Natural killer cell (primary cell): ENCODE measurements at places on chromosomes 1 and 21.

DNA sequence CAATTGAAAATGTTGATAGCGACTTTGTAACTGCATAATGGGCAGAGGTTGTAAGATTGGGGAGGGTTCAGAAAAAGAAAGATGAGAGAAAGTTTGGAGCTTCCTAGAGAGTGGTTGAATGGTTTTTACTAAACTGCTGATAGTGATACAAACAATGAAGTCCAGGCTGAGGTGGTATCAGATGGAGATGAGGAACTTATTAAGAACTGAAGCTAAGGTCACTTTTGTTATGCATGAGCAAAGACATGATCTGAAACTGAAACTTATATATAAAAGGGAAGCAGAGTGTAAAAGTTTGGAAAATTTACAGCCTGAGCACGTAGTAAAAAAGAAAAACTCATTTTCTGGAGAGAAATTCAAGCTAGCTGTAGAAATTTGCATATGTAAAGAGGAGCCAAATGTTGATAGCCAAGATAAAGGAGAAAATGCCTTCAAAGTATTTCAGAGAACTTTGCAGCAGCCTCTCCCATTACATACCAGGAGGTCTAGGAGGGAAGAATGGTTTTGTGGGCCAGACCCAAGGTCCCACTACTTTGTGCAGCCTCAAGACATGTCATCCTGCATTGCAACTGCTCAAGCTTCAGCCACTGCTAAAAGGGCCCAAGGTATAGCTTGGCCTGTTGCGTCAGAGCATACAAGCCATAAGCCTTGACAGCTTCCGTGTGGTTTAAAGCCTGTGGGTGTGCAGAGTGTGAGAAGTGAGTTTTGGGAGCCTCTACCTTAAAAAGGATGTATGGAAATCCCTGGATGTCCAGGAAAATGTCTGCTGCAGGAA lies 843.9 kb downstream of the AMY1C start:
- DNase-seq, result no peak

DNA sequence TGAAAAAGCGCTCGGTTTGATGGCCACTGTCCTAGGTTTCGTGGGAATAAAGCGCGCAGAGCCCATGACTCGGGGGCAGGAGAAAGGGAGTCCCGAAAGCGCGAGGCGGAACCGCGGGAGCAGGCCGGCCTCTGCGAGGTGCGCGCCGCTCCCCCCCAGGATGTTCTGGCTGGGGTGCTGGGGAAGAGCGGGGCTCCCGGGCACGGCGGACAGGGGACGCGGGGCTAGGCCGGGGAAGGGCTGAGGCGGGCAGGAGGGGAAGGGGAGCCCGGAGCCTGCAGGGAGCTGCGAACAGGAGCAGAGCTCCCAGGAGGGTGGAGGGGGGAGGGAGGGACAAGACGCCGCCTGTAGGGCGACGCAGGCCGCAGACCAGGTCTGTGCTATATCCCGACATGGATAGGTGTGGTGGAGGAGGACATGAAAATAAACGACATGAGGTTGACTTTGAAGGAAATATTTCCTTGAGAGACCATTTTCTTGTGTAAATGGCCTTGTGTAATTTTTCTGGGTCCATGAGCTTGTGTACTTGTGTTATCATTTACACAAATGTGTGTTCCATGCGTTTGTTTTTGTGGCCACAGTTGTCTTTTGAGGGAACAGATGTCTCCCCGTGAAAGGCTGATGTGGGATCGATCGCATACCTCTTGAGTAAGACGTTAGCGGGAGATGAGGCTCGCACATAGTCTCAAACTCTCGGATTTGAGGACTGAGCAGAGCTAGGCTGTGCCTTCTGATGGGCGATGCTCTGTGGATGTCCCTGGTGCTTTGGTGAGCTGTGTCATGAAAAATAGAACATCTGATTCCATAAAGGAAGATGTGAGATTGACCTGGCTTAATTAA lies 1.3 kb downstream of the PCNT start:
- DNase-seq, result peak; percentile 27

GRCh38 chr1:183632114-183632513 lies 3.5 kb downstream of the ARPC5 start:
- DNase-seq, result no peak

- no peak for DNase-seq
These were observed 205.8 kb upstream of the PLXNA2 start for GRCh38 chr1:208449951-208450350.

GRCh38 chr1:53183095-53183990 lies 13.3 kb upstream of the CPT2 start:
- DNase-seq, result no peak

DNA sequence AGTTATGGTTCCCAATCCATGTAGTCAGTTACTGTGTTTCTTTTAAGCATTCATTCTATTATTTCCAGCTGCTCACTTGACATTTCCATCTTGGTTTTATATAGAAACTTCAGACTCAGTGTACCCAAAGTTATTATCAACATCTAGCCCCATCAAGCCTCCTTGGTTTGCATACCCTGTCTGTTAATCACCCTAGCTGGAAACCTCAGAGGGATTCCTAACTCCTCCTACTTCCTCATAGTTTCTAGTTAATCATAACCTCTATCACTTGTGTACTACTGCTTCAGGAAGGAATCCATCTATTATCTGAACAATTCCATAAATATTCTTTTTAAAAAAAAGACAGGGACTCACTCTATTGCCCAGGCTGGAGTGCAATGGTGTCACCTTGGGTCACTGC lies 293.3 kb downstream of the SDCCAG8 start:
- no peak for DNase-seq

DNA sequence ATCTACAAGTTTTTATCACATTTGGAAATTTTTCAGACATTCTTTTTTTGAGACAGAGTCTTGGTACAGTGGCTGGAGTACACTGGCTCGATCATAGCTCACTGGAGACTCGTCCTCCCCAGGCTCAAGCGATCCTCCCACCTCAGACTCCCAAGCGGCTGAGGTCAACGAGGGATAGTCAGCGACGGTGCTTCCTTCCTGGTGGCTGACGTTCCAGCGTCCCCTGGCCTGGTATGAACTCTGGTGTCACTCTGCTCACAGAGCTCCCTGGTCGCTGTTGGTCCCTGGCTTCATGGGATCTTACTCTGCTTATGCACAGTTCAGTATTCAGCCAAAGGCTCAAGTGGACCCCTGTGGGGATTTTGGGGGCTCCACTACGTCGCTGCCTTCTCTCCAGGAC lies 3.5 kb upstream of the ARHGEF16 start:
- no peak for DNase-seq

GRCh38 chr1:11934302-11935056 lies at the start of gene PLOD1:
Gene PLOD1, plus strand, starts transcription at chr1:11934717. Its CDS starts 63 bp downstream, at chr1:11934780.
- DNase-seq, result peak; percentile 90

DNA sequence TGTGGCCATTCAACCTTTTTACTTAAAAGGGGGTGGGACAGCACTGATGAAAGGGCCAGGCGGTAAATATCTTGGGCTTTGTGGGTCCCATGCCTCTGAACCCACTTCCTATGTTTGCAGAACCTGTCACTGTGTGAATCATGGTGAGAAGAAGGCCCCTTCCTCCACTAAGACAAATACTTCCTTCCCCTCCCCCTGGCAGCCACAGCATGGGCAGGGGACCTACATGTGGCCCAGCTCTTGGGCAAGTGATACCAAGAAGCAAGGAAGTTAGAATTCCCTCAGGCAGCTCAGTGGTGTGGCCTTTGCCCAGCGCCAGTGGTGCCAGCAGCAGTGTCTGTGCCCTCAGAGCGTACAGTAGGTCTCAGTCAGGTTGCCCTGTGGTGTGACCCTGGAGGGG lies 168.6 kb downstream of the TRIM33 start:
- DNase-seq, result peak; percentile 74

DNA sequence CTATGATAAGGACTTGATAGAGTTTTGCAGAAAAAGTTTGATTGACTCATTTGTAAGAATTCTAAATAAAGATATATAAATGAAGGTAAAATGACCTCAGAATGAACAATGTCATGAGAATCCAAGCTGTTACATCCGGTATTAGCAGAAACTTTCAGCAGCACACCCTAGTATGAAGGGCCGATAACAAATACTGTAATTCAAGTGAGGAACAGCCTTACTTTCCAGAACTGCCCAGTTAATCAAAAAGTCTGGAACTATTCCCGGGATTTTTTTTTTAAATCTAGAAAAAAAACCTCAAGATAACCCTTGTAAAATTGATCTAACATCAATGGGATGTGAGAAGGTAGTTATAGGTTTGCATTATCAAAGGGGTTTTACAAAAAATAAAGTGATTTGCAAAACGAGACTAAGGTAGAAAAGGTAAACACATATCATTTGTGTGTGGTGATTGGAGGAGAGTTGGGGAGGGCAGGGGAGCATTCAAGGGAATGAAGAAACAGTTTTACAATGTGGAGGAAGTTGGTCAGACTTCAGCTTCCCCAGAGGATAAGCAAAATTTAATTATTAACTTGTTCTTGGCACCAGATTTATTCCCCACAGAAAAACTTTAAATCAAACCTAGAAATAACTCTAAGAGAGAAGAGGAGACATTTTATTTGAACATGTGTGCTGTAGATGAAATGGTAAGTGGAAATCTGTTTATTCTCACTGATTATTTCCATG lies 75.9 kb upstream of the VCAM1 start:
- DNase-seq, result no peak

- DNase-seq, result no peak
These were observed 234.7 kb downstream of the CACNA1E start for GRCh38 chr1:181718034-181718433.

GRCh38 chr1:8746554-8746953 lies 70.9 kb downstream of the RERE start:
- no peak for DNase-seq

DNA sequence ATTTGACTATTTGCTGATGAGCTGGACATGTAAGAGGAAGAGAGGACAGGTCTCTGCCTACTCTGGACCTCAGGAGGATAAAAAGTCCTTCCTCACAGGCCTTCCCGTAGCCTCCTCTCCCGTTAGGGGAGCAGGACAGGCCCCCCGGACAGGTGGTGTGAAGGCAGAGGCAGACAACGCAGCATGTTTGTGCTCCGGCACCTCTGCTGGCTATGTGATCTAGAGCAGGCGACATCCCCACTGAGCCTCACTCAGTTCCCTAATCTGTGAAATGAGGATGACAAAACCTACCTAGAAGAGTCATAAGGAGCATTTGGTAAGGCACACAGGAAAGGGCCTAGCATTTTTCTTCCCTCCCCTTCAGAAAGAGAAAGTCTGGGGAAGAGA lies 34.8 kb downstream of the KIAA1614 start:
- DNase-seq, result no peak

- peak; percentile 88 for DNase-seq
These were observed 42.4 kb downstream of the CTNNBIP1 start for GRCh38 chr1:9867408-9868243.

DNA sequence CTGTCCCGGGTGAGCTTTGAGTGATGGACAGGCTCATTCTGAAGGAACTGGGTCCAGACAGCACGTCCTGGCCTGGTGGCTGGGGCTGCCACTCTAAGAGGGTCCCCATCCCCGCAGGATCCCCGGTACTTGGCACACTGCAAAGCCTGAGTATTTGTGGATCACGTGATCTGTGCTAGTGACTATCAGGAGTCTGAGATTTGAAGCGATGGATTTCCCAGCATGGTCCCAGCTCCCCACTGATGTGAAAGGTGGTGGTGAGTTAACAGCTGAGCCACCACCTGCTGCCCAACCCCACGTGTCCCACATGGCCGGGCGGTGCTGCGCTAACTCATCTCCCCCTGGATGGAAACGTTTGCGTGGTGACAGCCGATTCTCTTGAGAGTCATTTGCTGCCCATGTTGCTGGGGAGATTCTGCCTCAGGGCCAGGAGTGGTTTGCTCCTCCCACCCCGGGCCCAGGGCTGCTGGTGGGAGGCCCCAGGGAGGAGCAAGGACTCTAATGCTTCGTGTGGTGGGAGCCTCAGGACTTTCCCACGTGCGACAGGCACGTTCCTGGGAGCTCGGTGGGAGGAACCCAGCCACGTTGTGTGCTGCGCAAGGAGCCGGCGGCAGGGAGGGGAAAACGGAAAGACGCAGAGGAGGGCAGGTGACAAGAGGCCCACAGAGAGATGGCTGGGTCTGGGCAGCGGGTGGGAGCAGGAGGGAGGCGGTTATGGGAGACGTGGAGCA lies 15.1 kb downstream of the FAAP20 start:
- DNase-seq, result no peak

GRCh38 chr1:112906150-112906698 lies 49.8 kb downstream of the SLC16A1 start:
- DNase-seq, result no peak

GRCh38 chr21:14239281-14239680 lies 23.3 kb downstream of the RBM11 start:
- no peak for DNase-seq

GRCh38 chr1:113913887-113914664 lies 8.9 kb downstream of the DCLRE1B start:
- DNase-seq, result no peak

DNA sequence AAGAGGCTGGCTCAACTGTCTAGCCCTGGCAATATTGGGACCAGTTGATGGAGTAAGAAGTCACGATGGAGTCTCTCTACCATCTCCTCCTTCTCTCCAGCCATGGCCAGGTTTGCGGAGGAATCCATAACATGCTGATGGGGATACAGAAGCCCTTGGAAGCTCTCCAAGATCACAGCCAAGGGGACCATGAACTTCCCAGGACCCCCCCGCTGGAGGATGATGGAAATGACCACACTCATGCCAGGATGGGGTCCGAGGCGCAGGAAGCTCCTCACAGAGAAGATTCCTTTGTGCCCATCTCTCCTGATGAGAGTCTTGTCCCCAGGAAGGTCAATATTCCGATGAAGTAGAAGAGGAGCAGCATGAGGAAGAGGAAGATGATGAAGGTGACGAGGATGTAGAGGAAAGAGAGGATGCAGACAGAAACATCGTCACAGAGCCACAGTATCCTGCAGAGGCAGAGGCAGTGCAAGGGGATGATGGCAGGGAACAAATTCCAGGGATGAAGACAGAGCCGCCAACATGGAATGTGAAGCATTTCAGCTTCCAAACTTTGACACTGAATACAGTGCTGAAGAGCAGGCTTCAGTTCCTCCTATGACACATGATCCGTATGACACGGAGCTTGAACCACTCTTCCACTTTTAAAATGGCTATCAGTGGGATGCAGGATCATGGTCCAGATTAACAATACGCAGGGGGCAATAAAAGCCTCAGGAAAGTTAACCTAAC lies 57.9 kb upstream of the EDN2 start:
- no peak for DNase-seq

DNA sequence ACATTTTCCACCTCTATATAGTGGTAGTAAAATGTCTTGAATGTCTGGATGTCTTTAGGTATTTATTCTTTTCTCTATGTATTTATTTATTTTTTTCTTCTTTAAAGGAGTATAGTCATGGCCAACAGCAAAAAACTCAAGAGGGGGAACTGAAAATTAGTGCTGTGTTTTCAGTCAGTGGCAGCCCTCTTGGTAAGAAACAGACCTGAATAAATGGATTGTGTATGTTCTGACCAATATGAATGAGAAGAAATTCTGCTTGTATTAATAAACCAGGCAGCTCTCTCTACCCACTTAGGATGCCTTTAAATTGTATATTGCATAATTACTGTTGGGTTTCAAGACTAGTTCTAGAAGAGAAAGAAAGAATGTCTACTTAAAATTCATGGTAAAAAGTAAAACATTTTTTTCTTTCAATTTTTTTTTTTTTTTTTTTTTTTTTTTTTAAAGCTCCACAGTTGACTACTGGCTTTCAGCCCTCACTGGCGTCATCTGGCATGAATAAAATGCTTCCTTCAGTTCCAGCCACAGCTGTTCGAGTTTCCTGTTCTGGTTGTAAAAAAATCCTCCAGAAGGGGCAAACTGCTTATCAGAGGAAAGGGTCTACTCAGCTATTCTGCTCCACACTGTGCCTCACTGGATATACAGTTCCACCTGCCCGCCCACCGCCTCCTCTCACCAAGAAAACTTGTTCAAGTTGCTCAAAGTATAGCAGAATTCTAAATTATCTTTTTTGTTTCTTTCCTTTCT lies 101.6 kb downstream of the ZMYM4 start:
- DNase-seq, result no peak
